Fibroblast of skin of scalp (primary cell): ENCODE measurements at places on chromosomes 2 and 18.

DNA sequence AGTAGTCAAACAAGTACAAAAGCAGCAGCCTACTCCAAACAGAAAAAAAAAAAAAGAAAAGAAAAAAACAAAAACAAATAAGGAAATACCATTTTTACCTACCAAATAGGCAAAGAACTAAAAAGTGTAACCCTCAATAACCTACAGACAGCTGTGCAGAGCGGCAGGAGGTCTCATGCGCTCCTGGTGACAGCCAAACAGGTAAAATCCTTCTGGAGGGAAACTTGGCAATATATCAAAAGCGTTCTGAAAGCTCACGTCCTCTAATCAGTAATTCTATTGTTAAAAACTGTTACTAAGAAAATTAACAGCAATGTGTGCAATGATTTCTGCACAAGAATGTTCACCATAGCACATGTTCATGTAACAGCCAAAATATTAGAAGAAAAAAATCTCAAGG, 105.6 kb downstream of the AFF3 start:
- no peak for DNase-seq

DNA sequence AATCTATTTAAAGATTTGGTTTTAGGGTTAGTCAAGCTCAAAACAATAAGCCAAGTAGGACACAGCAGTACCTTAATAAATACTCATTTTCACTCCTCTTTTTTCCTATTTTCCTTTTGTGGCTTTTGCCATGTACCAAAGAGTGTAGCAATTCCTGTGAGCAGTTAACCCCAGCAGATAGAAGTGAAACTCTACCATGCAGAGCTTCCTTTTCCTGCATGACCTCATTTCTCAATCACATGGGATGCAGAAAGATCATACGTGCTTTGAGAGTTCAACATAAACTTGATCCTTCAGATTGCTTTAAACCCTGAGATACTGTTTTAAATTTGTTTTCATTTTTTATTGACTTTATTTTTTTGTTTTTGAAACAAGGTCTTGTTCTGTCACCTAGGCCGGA, 99.1 kb upstream of the ARHGAP15 start:
- no peak for DNase-seq

DNA sequence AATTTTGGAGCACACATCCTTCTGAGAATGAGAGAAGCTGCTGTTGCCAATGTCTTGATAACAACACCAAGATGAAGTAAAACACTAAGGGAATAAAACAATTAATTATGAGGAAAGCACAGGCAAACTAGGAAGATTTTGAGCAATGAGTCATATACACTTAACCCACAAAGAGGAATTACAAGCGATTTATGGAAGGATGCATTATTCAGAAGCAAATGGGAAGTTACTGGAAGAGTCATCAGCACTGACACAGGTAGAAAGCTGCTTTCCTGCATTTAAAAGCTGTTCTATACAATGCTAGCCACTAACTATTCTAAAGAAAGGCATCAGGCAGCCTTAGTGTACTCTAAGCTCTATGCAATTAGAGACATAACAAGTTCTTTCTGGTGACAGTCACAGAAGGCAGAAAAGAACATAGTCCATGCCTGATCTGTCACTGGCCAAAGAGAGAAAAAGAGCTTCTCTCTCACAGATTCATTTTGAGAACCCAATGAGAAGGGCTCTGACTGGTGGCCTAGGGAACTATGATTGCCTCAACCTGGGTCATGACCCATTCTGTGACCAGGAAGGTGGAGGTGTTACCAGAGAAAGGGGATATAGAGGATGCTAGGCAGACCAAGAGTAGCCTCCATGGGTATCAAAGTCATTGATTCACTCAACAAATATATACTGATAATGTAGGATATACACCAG, 45.4 kb downstream of the M1AP start:
- DNase-seq: peak; percentile 44

- DNase-seq: peak; percentile 48
These were observed 31.6 kb upstream of the WDR75 start for GRCh38 chr2:189409647-189410046.

GRCh38 chr2:27322301-27322765, 564 bp downstream of the MPV17 start:
- no peak for DNase-seq

DNA sequence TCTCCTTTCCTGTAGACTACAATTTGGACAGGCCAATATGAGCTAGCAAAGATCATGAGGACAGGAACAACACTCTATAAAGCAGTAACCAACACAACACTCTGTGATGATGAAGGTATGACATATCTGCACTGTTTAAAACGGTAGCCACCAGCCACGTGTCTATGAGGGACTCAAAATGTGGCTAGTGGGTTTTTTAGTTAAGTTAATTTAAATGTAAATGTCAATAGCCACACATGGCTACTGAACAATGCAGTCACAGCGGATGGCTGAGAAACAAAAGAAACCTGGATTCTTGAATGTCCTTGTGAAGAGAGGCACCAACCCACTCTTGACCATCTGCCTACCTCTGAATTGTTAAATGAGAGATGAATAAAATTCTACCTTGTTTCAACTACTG, 33.9 kb downstream of the FANCL start:
- no peak for DNase-seq

- DNase-seq: peak; percentile 43
These were observed 111.7 kb upstream of the SETBP1 start for GRCh38 chr18:44568986-44569385.

GRCh38 chr2:84904717-84905174, 710 bp upstream of the TMSB10 start:
- DNase-seq: peak; percentile 71

DNA sequence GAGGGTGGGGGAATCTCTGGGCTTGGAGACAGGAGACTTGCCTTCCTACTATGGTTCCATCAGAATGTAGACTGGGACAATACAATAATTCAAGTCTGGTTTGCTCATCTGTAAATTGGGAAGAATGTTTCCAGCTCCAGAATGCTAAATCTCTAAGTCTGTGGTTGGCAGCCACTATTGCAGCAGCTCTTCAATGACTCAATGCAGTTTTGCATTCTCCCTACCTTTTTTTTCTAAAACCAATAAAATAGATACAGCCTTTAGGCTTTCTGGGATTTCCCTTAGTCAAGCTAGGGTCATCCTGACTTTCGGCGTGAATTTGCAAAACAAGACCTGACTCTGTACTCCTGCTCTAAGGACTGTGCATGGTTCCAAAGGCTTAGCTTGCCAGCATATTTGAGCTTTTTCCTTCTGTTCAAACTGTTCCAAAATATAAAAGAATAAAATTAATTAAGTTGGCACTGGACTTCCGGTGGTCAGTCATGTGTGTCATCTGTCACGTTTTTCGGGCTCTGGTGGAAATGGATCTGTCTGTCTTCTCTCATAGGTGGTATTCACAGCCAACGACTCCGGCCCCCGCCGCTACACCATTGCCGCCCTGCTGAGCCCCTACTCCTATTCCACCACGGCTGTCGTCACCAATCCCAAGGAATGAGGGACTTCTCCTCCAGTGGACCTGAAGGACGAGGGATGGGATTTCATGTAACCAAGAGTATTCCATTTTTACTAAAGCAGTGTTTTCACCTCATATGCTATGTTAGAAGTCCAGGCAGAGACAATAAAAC, 6.5 kb downstream of the TTR start:
- no peak for DNase-seq

GRCh38 chr2:162972383-162972782, 133.8 kb upstream of the KCNH7 start:
- no peak for DNase-seq

- DNase-seq: peak; percentile 18
These were observed 342.6 kb upstream of the KLHL29 start for GRCh38 chr2:23042216-23042906.

DNA sequence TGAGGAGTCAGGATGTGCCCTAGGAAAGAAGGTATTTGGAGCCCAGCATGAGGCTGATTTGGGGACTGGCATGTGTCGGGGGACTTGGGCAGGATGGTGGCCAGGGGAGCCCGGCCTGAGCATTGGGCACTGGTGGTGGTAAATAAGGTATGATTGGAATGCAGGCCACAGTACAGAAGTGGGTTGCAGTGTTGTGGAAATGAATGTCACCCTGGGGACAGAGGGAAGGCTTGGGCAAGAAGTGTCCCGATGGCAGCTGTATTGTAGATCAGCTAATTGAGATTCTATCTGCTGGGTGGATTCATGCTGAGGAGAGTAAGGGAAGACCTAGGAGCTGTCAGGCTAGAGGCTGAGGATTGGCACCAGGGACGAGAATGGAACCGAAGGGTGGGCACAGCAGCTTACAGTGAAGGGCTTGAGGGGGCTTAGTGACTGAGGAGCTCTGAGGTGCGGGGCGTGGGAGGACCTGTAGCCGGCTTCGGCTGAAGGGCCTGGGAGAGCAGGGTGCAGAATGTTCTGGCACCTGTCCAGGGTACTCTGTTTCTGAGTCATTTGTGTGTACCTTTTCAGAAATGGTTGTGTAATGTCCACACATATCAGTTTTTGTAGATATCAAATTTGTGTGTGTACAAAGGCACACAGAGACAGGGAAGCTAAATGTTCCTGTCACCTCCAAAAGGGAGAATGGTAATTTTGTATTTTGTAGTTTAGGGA, 170.2 kb downstream of the PRKCE start:
- DNase-seq: peak; percentile 30

GRCh38 chr2:192151853-192152252, 42.9 kb downstream of the TMEFF2 start:
- peak; percentile 90 for DNase-seq
